Myocyte (in vitro differentiated cells): ENCODE measurements at places on chromosomes 16 and 17. TPM values are rescaled to one million over a fixed set of nuclear protein-coding genes. Genes with fewer than 3 reads are reported as not detected.

DNA sequence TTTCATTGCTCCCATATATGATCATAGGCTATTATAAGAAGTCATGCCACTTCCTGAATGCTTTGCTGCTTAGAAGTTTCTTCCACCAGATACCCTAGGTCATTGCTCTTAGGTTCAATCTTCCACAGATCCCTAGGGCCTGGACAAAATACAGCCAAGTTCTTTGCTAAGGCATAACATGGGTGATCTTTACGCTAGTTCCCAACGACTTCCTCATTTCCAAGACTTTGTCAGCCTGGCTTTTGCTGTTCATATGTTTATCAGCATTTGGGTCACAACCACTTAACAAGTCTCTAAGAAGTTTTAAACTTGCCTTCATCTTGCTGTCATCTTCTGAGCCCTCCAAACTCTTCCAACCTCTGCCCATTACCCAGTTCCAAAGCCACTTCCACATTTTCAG, 20.1 kb upstream of the DLX3 start:
- DNase-seq, result no peak

GRCh38 chr17:58267347-58268324, 13.1 kb downstream of the MPO start:
- DNase-seq, result no peak

DNA sequence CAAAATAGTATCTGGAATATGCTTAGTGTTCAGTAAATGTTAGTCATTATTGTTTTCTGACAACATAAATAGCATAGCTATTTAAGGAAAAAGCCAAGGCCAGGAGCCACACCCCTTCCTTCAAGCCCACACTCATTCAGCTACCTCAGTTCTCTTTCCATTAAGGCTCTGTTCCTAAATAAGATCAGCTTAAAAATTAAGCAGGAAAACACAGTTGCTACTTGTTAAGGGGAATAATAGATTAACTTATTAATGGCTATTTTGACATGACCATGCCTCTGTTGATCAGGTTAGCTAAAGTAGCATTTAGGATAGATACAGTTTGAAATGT, 158.1 kb downstream of the CHD9 start:
- DNase-seq, result peak; percentile 27

DNA sequence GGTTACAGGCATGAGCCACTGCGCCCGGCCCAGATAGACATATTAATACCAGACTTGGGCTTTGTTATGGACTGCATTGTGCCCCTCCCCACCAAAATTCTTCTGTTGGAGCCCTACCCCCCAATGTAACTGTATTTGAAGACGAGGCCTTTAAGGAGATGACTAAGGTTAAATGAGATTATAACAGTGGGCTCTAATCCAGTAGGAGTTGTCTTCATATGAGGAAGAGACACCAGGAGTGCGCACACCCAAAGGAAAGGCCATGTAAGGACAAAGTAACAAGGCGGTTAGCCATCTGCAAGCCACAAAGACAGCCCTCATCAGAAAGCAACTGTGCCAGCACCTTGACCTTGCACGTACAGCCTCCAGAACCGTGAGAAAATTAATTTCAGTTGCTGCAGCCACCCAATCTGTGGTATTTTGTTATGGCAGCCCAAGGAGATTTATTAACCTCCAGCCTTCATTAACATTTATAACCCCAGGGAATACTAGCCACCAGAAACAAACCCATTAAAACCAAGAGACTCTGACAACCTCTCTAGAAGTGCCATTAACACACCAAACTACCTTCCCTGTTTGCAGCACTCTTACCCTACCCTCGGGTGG, 107.6 kb downstream of the TTC19 start:
- peak; percentile 29 for DNase-seq

GRCh38 chr17:46842835-46843234, 8.5 kb upstream of the WNT9B start:
- no peak for DNase-seq

GRCh38 chr17:72705905-72706395, 386.5 kb downstream of the SLC39A11 start:
- DNase-seq, result no peak

DNA sequence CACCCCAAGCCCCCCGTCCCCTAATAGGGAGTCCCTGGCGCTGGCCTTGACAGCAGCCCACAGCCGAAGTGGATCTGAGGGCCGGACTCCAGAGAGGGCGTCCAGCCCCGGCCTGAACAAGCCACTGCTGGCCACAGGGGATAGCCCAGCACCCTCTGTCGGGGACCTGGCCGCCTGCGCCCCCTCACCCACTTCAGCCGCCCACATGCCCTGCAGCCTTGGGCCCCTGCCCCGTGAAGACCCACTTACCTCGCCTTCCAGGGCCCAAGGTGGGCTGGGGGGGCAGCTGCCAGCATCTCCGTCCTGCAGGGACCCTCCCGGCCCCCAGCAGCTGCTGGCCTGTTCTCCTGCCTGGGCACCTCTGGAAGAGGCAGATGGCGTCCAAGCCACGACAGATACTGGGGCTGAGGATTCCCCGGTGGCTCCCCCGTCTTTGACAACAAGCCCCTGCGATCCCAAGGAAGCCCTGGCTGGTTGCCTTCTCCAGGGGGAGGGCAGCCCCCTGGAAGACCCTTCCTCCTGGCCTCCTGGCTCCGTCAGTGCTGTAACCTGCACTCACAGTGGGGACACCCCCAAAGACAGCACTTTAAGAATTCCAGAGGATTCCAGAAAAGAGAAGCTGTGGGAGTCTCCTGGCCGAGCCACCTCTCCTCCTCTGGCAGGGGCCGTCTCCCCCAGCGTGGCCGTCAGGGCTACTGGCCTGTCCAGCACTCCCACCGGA, 19.3 kb upstream of the ZFPM1 start:
- no peak for DNase-seq

DNA sequence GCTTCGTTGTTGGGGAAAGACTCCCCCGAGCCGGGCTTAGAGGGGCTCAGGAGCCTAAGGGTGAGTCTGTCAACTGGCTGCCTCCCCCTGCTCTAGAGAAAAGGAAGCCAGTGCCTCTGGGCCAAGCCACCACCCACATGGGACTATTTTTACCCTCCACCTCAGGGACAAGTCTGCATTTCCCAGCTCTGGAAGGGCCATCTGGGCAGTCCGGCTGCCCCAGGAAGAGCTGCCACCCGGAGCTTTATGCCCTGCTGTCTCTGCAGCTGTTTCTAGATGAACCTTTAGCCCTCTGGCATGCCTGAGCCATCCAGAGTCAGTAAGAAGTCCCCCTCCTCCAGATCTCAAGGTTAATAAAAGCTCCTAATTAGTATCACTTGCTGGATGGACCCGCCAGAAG, 5.3 kb upstream of the RPRML start:
- peak; percentile 95 for DNase-seq

Gene MYOCD
- total RNA-seq, result 0.05 TPM in 1 of 2 replicates, not detected in the other
